ENCODE measurements at places on chromosomes 12 and 14.

- DNase-seq: no peak
Observed at GRCh38 chr14:94380225-94381148, 7.9 kb downstream of the SERPINA1 start.

- no peak for DNase-seq
Observed at GRCh38 chr14:81005540-81006228, 50.3 kb downstream of the TSHR start.

DNA sequence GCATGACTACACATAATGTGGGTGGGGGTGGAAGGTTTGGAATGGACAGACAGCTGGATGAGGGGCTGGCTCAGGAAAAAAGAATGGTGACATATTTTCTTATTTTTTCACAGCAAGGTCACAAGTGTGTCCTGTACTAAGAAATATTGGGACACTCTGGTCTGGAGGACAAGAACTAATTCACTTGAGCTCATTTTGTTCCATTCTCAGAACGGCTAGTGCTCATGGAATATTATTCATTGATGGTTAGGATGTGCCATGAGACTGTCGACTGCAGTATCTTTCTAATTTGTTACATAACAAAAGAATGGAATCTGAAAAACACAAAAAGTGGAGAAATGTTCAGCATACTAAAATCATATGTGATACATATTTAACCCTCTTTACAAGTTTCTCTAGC is 149.5 kb downstream of the BMP4 start:
- DNase-seq: no peak

DNA sequence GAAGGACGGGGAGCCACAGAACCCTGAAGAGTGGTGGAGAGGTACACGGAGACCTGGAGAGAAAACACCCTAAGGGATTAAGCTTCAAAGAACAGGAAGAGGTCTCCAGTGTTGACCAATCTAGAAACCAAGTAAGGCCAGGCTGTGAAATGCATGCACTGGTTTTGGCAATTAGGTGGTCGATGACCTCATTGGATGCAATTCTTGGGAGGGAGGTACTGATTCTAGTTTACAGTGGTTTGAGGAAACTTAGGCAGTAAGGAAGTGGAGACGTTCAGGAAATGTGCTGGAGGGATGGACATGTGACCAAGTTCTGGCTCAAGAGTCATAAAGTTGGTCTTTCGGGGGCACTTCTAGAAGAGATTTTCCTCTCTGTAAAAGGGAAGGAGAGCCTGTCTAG is 91.3 kb upstream of the CEP83 start:
- no peak for DNase-seq

- no peak for DNase-seq
Observed at GRCh38 chr14:99820702-99821331, 27.6 kb downstream of the EML1 start.

DNA sequence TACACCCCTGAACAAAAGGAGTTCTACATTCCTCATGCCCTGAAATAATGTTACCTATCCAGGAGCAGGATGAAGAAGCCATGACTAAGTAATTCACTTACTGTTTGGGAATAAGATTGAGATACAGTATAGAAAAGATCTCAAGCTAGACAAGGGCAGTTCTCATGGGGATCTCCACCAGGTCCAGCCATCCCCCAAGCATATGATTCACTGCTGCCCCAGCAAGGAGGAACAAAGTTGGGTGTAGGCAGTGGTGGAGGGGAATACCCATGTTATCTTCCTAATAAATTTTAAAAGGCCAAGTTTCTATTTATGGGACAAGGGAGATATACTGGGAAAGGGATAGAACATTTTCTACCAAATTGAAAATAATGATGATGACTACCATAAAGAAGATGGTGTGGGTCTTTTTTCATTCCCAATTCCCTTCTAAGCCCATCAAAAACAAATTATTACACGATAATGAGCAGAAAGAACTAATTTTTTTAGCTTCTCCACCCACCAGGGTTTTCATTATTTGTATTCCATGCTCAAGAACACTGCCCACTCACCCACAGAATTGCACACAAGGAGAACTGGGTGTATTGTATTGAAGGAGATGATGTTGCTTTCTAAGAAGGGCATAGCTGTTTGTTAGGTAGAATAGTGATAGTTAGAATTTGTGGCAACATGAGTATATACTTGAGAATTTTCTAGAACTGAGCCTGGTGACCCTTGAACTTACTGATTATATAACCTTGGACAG is 204.6 kb downstream of the BTG1 start:
- DNase-seq: no peak

GRCh38 chr12:114655934-114656749 is 27.8 kb downstream of the TBX3 start:
- no peak for DNase-seq

Data from GF-D8 (cell line).